Muscle of arm (tissue), 14 donors: ENCODE measurements at places on chromosomes 13 and 19. TPM values are rescaled to one million over a fixed set of nuclear protein-coding genes. Genes with fewer than 3 reads are reported as not detected.

ELSPBP1 gene
- polyA plus RNA-seq, result not detected

IGFL1 gene
- not detected for polyA plus RNA-seq

KLC3 gene
- polyA plus RNA-seq, result 0.18 TPM

MEF2B gene
- polyA plus RNA-seq, result not detected

DNA sequence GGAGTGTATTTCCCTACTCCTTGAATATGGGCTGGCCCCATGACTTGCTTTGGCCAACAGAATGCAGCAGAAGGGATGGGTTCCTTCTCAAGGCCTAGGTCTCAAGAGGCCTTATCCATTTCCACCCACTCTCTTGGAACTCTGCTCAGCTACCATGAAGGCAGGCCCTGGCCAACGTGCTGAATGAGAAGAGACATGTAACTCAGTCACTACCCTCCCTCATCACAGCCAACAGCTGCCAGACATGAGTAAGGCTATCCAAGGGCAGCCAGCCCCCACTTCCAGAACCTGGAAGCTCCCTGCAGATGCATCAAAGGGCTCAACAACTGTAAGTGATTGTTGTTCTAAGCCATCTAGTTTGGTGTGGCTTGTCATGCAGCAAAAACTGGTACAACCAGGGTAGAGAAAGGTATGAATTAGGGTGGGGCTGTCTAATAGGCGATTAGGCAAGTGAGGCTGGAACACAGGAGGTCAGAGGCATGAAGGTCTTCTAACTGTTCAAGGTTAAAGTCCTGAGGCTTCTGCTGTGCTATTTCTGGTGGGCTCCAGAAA is 1.4 kb upstream of the RASL11A start:
- DNase-seq, result no peak

DNA sequence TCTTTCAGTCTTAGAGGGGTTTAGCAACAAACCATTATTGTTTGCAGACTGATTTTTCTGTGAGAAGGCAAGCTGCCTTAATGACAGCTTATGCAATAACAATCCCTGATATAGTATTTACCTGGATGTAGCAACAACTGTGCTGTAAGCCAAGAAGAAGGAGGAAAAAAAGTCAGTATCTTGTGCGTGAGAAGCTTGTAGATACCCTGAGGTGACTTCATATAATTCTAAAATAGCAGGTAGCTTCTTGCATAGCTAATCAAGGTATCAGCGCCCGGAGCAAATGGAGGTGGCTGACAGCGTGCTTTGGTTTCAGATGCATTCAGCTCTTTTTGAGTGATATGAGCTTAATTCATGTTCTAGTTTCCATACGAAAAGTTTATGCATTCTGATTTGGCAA is 309.8 kb downstream of the KLF5 start:
- no peak for DNase-seq

GRCh38 chr13:112234131-112234875 is 141.9 kb upstream of the SPACA7 start:
- DNase-seq, result no peak

DNA sequence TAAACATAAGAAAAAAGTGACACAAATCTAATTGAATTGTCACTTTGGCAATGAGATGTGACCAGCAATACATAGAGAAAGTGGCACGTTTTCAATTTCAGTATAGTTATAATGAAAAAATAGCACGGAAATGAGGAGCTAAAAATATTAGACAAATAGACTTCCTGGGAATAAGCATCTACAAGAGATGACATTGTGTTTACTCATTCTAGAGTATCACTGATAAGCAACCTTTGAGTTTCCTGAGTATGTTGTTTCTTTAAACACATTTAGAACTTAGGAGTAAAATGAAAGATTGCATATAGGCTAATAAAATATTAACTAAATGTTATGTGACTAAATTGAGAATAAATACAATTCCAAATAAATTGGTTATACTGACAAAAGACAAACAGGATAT is 207.1 kb upstream of the SLITRK6 start:
- no peak for DNase-seq

DNA sequence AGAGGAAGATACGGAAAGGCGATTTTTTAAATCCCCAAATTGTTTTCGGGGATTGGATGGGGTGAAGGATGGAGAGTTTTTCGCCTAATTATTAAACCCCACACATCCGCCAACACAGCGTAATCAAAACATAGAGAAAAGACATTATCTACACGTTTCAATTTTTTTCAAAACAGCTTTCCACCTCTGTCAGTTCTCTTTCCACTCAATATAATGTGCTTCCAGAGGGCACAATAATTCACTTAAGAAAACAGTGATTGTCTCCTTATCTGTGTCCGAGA is 435 bp upstream of the OBI1 start:
- no peak for DNase-seq

DNA sequence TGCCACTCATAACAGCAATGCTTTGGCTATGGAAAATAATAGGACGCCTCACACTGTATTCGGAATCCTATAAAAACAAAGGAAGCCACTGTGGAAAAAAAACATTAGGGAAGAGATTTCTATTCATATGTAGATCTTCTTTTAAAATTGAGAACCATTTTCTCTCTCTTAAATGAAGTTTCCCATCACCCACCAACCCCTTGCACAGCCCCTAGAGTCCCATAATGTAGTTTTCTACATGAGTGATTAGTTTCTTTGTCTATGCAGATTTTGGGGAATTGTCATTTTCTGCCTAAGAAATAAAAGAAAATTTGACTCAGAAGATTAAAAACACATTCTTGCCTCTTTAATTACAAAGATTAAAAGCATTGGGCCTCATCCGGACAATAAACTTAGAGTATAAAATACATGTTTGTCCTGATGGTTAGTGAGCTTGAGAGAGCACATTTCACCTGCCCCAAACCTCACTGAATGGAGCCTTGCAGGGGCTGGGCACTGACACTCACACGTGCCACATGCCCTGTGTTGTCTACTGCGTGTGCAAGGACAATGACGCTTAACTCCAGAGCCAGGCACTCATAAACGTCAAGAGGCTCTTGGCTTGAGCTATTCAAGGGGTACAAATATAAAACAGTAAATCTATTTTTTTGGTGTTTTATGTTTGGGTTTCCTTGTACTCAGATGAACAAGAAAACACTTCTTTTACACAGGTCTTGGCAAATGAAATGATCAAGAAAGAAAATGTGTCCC is 40.0 kb upstream of the KL start:
- DNase-seq, result no peak

DNA sequence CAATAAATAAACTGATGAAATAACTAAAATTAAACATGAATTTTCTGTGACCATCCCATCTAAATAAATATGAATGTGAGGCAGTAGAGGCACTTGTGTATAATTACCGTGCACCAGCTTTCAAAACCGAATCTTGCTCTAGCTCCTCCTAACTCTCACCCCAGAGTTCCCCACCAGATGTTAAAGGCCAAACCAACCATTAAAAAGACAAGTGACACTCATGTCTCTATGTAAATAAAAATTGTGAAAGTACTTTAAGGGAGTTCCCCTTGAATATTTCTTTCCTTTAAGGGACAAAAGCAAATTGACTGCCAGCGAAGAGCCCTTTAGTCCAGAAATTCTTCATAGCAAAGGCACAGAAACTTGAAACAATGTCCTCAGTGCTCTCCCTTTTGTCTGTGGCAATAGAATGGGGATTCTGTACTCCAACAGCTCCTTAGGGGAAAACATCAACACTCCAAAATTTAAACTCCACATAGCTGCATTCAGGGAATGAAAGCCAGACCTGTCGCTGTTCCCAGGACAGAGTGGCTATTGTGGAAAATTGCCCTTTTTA is 101.7 kb upstream of the SOX21 start:
- no peak for DNase-seq

DNA sequence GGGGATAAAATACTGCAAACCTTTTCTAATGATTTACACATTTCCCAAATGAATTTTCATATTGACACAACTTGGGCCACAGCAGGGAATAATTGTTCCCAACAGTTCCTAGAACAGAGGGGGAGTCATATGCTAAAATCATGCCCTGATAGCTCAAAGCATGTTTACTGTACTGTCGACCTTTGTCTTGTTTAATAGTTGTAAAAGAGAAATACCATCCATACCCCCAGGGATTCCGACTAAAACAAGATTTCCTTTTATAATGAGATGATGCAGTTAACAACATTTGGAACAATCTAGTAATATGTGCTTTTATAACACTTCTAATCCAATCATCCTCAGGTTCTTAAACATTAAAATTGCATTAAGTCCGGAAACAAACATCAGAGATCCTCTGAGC is 759.7 kb downstream of the OLFM4 start:
- DNase-seq, result no peak
